C1 segment of cervical spinal cord (tissue), 14 donors: ENCODE measurements at places on chromosomes 11 and 22.

- no peak for DNase-seq
Measured at GRCh38 chr11:127485541-127485940, 485.0 kb upstream of the KIRREL3 start.

GRCh38 chr11:93143186-93143585 is 54.6 kb downstream of the SLC36A4 start:
- DNase-seq, result no peak

- no peak for DNase-seq
Measured at GRCh38 chr11:64767344-64768299, 7.8 kb upstream of the PYGM start.

- DNase-seq, result no peak
Measured at GRCh38 chr11:80980227-80980626, 1539.4 kb upstream of the TENM4 start.

DNA sequence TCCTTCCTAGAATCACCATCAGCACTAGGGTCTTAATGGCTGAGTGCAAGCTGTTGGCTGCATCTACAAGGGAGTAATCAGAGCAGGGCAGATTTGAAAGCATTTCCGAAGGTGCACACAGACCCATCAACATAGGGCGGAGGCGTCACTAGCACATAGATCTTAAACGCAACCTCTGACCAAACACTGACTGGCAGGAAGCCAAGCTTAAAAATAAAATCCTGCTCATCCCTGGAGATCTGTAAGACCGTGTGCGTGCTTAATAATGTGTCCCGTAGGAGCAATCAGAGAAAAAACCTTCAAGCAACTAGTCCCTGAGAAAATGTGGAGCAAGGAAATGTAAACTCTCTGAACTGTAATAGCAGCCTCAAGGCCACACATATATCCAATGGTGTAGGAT is 470.5 kb downstream of the ETS1 start:
- no peak for DNase-seq

DNA sequence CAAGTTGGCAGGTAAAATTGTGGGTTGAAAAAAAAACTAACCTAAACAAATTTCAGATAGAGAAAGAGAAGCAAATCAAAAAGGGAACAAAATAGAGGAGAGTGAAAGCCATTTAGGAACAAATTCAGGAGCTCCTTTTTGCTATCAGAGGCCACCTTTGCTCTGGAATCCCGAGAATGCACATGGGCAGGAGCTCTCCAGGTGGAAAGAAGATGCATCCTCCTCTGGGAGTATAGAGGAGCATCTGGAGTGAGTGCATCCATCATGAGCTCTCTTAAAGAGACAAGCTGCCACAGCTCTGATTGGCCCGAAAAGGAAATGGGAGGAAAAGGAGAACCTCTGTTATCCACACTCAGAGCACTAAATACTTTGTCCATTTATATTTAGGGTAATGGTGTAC is 26.3 kb downstream of the MRGPRX1 start:
- no peak for DNase-seq

DNA sequence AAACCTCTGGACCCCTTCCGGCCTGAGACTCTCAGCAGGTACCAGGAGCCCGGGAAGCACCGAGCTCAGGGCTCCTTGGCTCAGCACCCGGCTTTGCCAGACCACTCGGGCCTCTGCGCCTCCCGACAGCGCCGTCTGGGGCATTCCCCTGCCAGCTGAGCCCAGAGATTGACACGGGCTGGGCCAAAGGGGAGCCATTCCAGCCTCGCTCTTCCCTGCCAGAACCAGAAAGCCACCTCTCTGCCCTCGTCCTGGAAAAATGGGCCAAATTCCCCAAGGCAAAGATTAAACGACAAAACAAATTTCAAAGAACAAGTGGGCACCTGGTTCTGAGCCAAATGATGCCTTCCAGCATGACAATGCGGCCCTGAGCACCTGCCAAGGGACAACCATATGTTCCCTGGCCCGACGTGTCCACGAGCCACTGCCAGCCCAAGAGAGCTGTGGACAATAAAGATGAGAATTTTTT is 59.3 kb downstream of the CELSR1 start:
- DNase-seq, result no peak

- DNase-seq, result no peak
Measured at GRCh38 chr11:27512238-27512637, 5.7 kb upstream of the LIN7C start.

- no peak for DNase-seq
Measured at GRCh38 chr11:41247621-41248020, 211.8 kb downstream of the LRRC4C start.

GRCh38 chr11:41579546-41579945 is 120.1 kb upstream of the LRRC4C start:
- DNase-seq, result no peak

DNA sequence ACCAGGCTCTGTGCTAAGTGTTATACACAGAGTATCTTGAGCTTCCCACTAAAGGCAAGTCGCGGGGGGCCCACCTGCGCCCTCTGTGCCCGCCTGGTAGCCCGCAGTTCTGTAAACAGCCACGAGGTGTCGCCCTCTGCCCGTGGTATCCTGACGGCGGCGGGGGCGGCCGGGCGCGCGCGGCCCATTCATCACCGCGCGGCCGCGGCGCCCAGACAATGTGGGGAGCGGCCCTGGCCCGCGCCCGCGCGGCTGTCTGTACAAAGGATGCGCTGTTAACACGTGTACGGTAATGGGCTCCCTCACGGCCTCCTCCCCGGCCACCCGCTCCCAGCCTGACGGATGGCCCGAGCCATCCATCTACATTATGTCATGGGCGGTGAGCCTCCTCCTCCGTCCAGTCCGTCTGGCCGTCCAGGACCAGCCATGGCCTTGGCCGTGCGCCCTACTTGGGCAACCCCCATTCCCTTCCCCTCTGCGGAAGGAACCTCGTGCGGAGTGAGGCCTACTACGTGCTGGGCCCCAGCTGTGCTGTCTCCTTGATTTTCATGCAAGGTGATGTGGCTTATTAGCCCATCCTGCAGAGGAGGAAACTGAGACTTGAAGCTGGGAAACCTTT is 99.4 kb downstream of the MIAT start:
- peak; percentile 38 for DNase-seq

- no peak for DNase-seq
Measured at GRCh38 chr11:34380696-34381095, 22.9 kb upstream of the ABTB2 start.
